CD14-positive monocyte (primary cell): ENCODE measurements at places on chromosomes 5 and 9.
A peak's percentile ranks its signal among the peaks of the same experiment; 100 is the strongest.

GRCh38 chr5:171424726-171425125, 5.3 kb downstream of the FGF18 start:
- DNase-seq: no peak

DNA sequence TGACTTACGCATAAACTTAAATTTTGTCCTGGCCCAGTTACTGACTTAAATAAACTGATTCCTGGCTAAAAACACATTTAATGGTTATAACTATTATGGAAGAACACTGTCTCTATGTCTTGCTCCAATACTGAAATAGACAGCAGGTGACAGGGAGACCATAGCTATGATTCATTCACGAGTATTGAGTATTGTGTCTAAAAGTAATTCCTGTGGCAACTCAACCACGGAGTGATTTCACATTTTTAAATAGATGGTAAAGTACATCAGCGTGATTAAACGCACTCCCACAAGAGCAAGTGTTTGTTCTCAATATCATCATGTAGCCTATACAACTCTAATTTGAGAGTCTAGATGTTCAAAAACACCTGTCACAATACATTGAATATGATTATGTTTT, 35.9 kb upstream of the PCSK1 start:
- DNase-seq: no peak

- no peak for DNase-seq
These were observed 357.8 kb downstream of the NFIB start for GRCh38 chr9:13956107-13956506.

DNA sequence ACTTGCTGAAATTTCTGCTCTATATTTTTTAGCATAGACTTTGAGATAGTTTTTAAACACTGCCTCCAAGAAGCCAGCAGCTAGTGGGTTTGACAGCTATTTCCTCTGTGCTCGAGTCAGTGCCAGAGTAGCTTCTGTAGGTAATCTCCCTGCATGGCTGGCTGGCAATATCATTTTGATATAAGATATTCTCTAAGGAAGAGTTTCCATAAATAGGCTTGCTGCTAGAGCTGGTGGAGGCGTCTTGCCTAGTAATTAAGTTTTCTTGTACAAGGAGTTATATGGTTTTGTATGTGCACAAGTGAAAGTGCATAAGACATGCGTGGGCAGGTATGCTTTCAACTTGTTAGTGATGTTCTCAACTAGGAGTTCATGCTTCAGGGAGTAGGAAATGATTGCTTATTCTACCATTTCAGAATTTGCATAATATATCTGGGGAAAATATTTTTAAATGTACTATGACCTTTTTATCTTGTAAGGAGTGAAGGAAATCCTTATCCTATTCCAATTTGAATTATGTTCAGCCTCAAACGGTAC, 74.1 kb upstream of the CCL21 start:
- DNase-seq: no peak

DNA sequence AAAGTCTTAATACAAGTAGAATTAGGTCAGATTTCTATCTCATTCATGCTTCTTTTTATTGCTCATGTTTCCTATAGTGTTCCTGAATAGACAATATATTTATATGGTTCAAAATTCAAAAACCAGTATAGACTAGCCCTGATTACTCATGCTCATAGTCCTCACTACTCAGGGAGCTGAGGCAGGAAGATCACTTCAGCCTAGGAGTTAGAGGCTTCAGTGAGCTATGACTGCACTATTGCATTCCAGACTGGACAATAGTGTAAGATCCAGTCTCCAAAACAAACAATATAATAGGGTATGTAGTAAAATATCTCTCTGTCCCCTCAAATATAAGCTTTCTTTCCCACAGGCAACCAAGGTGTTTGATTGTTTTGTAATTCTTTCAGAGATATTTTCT, 2.4 kb downstream of the ANKRD31 start:
- no peak for DNase-seq

GRCh38 chr5:169013846-169014245, 287.1 kb downstream of the SLIT3 start:
- DNase-seq: no peak

GRCh38 chr9:114785866-114786650, 19.8 kb downstream of the TNFSF15 start:
- DNase-seq: no peak

GRCh38 chr5:52656569-52657246, 131.0 kb upstream of the ITGA1 start:
- no peak for DNase-seq

DNA sequence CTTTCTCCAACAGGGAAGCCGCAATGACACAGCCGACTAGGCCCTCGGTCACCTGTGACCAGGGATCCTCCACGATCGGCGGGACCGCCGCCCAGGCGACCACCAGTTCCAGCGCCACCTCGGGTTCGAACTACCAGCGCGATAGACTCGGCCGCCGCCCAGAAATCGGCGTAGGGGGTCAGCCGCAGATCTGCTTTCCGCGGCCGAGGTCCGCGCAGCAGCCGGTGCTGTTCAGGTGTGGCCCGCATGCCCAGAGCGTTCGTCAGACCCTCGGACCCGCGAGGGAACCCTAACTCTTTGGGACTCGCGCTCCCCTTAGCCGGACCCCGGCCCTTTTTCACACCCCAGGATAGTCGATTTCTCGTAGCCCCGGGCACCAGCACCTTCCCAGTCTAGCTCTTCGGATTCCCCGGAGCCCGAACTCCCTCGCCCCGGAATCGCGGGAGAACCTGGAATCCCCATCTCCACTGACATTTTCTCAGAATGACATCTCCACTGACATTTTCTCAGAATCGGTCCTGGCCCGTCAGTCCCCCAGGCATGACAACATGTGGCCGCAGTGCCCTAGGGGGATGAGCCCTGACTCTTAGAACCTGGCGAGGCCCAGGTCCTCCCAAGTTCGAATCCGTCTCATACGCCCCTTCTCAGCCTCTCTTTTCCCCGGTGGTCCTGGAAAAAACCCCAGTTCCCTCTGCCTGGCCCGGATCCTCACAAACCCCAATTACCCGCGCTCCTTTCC, 428 bp downstream of the C5orf52 start:
- DNase-seq: no peak

DNA sequence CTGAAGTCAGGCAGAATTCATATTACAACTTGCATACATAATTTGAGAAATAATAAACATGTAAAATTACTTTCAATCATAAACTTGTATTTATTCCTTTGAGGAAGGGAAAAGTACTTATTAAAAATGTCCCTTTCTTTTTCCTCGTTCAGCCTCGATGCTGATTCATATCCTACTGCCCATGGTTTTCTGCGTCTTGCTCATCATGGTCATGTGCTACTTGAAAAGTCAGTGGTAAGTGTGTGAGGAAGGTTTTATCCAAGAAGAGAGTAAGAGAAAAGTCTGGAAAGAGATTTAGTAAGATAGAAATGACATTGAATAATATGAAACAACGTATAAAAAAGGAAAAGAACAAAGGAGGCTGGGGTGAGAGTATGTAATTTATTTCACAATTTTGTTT, 85.9 kb downstream of the OSMR start:
- DNase-seq: no peak

DNA sequence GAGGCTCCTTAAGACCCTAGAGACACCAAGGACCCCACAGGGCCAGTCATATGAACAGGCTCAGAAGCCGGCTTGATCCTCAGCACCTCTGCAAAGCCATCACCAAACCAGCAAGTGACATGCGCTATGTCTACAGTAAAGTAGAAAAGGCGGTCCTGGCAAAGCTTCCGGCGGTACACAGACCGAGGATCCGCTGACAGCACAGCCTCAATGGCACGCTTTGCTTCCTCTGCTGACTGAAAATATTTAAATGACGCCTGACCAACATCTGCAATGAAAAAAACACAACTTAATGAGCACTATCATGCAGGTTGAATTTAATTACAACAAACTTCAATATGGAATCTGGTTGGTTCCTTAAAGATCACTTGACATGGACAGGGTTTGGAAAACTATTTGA, 17.6 kb downstream of the TRMO start:
- no peak for DNase-seq

DNA sequence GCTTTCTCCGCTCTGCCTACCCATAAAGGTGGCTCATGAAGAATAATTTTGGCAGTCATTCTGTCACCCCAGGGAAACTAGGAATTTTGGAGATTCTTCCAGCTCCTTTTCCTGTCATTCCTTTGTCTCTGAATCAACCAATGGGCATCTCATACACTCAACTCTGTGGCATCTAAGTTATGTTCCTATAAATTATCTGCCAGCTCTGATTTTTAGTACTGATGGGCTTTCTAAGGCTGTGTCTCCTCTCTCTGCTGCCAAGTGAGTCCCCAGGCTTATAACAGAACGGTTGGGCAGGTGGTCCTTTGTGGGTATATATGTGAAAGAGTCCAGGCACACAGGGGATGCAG, 226.8 kb downstream of the NMUR2 start:
- no peak for DNase-seq

GRCh38 chr9:122402403-122402871, 31.6 kb downstream of the PTGS1 start:
- peak; percentile 5 for DNase-seq

- DNase-seq: no peak
These were observed 14.3 kb downstream of the CDC14B start for GRCh38 chr9:96605328-96605727.

GRCh38 chr5:153880106-153880505, 158.6 kb downstream of the FAM114A2 start:
- no peak for DNase-seq

GRCh38 chr5:180632768-180633167, 16.6 kb downstream of the FLT4 start:
- DNase-seq: no peak

DNA sequence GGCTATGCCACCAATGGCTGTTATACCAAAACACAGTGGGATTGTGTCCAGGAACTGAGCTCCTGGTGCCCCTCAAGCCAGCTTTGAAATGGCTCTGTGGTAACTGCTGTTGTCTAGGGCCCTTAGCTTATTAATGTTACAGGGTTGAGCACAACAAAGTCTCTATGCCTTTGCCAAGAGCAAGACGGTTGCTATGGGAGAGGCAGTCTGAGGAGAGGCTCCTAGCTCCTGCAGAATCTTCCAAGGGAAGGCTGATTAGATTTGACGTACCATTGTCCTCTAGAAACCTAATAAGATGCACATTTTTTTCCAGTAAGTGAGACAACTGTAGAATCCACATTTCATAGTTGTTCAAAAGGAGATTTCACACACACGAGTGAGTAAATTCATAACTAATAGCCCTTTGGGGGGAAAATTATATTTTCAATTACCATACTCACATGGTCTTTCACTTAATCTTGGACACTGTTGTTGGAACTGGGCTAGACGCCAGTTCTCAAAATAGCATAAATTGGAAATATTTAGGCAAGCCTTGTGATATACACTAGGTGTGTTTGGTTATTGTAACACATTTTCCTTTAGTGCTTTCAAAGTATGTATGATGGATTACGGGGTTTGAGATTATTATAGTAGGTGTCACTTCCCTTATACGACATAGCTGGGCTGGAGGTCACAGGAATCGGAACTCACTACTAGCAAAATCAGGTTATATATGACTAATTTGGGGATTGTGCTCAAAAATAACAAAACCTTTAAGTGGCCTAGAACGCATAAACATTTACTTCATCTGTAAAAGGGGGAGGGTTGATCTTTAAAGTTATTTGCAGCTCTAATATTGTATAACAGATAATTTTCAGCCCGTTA, 186.3 kb upstream of the EGFLAM start:
- no peak for DNase-seq

- DNase-seq: no peak
These were observed 9.2 kb downstream of the PTPN3 start for GRCh38 chr9:109488791-109489492.

- DNase-seq: no peak
These were observed 384.1 kb downstream of the DMRT2 start for GRCh38 chr9:1434052-1434767.

DNA sequence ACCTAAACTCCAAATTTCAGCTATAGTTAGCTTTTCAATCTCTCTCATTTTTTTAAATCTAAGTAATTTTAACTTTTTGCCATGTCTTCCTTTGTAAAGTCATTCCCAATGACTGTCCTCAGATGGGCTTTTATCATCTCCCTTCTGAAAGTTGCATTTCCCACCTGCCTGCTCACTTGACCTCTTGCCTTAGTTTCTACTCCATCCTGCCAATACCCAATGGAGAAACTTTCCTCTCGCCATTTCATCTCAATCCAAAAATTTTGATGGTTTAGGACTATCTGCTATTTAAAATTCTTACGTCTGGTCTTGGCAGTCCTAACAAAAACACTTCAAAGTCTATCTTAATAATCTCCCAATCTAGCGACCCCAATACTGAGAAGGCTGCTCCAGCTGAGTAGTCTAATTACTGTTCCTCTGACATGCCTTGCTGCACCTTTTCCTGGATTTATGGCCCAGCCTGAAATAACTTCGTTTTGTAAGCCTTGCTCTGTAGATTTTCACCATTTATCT, 231.3 kb downstream of the PRR16 start:
- no peak for DNase-seq

DNA sequence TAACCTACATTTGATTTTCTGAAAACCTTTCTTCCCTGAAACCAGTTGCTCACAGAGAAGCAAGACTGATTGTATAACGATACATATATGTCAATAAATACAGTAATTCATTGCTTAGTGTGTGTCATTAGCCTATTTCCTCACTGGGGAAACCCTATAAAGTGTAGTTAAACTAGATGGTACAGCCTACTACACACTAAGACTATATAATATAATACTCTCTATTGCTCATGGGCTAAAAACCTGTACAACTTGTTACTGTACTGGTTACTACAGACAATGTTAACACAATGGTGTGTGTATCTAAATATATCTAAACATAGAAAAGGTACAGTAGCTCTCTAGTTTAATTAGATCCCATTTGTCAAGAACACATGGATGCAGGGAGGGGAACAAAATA, 181.2 kb downstream of the CDH18 start:
- no peak for DNase-seq
